Osteocyte (in vitro differentiated cells): ENCODE measurements at places on chromosomes 16 and 17. TPM values are rescaled to one million over a fixed set of nuclear protein-coding genes. Genes with fewer than 3 reads are reported as not detected.

PEX12 gene
- 6.9 and 7.0 TPM in 2 replicates for total RNA-seq

APPBP2 gene
- total RNA-seq, result 51.7 and 65.0 TPM in 2 replicates

MBTD1 gene
- 17.9 and 19.6 TPM in 2 replicates for total RNA-seq

PLA2G10 gene
- not detected in 2 replicates for total RNA-seq

GP2 gene
- not detected in 2 replicates for total RNA-seq

PLA2G15 gene
- 25.9 and 27.9 TPM in 2 replicates for total RNA-seq

ZNF668 gene
- total RNA-seq, result 13.2 and 13.5 TPM in 2 replicates

MT1E gene
- total RNA-seq, result 37.5 and 43.6 TPM in 2 replicates

CDH8 gene
- 7.6 and 7.7 TPM in 2 replicates for total RNA-seq

MT4 gene
- total RNA-seq, result not detected in 2 replicates

CCL8 gene
- total RNA-seq, result not detected in 2 replicates

ITGB4 gene
- total RNA-seq, result 460 and 524 TPM in 2 replicates

CCL7 gene
- not detected in 2 replicates for total RNA-seq

GAS2L2 gene
- not detected in 2 replicates for total RNA-seq

BFAR gene
- total RNA-seq, result 76.6 and 78.2 TPM in 2 replicates

FDXR gene
- total RNA-seq, result 9.1 and 11.2 TPM in 2 replicates

PPP1R27 gene
- total RNA-seq, result 0.62 TPM in 1 of 2 replicates, not detected in the other

TOB1 gene
- total RNA-seq, result 34.2 and 40.1 TPM in 2 replicates
